Stimulated activated CD4-positive, alpha-beta T cell treated with anti-CD3 and anti-CD28 coated beads, Interleukin-1b, Interleukin-23, amount 100 ng/mL, for 48 hours (primary cell): ENCODE measurements at places on chromosomes 2 and 18.

DNA sequence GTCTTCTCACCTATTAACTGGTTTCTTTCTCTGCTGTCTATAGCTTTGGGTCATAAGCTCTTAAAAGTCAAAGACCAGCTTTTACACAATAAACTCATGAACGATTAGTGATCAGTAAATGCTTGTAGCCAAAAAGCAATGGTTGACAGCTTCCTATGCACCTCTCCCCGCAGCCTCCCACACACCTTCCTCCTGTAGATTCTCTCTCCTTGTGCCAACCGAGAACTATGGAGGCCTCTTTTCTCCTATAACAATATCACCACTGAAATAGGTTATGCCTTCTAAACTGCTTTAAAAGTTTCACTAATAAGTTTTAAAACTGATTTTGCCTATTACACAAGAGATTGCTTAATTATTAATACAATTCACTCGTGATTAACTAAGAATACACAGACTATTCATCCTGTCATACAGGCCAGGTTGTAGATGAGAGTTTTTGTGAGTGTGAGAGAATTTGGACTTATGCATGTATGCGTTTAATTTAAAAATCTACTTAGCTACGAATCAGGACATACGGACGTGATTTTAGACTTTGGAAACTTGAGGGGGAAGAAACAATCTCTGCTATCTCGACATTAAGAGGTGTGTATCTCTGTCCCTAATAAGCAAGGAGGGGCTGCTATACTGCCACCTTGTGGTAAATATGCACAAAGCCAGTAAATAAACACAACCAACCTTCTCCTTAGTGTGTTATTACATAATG, 229.1 kb upstream of the RBBP8 start:
- no peak for DNase-seq

DNA sequence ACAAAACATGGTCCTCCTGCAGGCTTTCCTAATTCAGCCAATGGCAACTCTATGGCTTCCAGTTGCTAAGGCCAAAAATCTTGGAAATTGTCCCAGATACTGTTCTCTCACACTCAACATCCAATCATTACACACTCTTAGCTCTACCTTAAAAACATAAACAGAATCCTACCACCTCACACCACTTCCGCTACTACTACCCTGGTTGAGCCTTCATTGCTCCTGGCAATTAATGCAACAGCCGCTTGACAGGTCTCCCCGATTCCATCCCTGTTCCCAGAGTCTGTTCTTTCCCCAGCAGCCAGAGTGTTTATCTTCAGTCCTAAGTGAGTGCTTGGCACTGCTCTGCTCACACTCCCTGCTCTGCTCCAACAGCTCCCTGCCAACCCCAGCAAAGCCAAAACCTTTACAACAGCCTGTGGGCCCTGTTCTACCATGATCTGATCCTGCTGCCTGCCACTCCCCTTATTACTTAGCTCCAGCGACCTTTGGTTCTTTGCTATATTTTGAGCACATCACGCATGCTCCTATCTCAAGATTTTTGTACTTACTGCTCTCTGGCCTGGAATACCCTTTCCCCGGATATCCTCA, 67.5 kb upstream of the AMMECR1L start:
- no peak for DNase-seq

DNA sequence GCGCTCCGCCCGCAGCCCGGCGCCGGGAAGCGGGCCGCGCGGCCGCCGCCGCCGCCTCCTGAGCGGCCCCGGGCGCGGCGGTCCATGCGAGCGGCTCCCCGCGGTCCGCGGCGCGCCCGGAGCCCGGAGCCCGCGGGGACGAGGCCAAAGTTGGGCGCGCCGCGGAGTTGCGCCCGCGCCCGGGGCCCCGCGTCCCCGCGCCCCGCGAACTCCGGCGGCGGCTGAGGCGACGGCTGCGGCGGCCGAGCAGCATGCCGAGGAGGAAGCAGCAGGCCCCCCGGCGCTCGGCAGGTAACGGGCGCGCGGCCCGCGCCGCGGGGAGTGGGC, 992 bp downstream of the TSHZ1 start:
- DNase-seq = no peak

- DNase-seq = no peak
These were observed 34.8 kb upstream of the LAMA1 start for GRCh38 chr18:7152440-7152839.
